ENCODE measurements at places on chromosomes 6 and 20. TPM values are rescaled to one million over a fixed set of nuclear protein-coding genes. Genes with fewer than 3 reads are reported as not detected.

DNA sequence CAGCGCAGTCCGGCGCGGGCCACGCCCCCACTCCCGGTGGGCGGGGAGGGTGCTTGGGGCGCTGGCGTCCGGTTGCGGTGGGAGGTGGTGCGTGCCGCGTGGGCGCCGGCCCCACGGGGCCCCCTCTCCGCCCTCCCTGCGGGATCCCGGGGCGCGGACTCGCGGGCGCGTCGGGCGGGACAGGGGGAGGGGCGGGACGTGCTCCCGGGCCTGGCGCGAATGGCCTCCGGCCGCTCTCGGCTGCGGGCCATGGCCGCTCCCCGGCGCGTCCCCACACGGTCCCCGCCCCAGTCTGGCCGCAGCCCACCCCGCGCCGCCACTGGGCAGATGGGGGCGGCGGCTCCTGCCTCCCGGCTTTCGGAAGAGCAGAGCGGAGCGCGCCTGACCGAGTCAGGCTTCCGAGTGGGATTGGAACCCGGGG, 771 bp upstream of the PPP1R3G start:
- DNase-seq: peak; percentile 73

DNA sequence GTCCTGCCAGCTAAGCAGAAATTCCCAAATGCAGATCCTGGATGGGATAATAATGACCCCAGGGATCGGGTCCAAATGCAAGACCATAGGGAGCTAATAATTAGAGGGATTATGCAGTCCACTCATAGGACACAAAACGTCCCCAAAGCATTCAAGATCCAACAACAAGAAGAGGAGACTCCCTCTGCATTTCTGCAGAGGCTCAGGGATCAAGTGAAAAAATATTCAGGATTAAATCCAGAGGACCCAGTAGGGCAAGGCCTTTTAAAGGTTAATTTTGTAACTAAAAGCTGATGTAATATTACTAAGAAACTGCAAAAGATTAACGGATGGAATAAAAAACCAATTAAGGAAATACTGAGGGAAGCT, 22.2 kb downstream of the HLA-A start:
- DNase-seq: no peak

Gene PLA2G7
- total RNA-seq: 2.0 TPM

GRCh38 chr6:108561742-108562502, 1.2 kb downstream of the FOXO3 start:
- peak; percentile 78 for DNase-seq

DNA sequence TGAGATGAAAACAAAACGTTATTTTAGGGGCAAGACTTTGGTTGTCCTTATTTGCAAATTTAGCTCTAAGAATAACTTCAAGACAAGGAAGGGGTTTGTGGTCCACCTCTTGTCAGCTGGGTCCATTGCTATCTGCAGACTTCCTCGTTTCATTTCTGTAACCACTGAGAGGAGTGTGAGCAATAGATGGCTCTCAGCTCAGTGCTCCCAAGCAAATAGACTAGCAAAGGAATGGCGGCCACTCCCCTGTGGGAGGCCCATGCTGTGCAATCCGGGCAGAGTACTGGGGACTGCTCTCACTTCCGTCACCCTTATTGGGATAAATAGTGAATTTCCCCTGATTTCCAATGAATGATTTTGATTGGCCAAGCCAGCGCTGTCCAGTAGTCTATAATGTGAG, 176.6 kb downstream of the ZDHHC14 start:
- DNase-seq: no peak

DNA sequence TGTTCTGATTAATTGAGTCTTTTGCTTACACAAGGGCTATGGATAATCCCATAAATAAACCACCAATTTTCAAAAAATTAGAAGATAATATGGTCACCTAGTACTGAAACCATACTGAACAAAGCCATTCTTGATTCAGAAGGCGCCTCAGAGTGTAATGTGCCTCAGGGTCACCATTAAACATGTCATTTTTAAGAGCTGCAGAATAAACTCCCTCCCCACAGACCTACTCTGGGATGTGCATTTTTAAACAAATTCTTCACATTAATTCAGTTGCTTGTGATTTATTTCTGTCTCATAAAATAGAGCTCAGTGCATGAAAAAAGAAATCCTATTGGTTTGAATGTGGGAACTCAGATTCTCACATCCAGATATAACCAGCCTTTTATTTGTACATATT, 202.1 kb upstream of the HEY2 start:
- DNase-seq: no peak
